Activated CD8-positive, alpha-beta T cell treated with anti-CD3 and anti-CD28 coated beads, Interleukin-2, amount 10 ng/mL, durations not matched to agents 7 days and 5 days (primary cell): ENCODE measurements at places on chromosomes 16 and 17. TPM values are rescaled to one million over a fixed set of nuclear protein-coding genes. Genes with fewer than 3 reads are reported as not detected.

The GDPD3 gene
- 10.5 TPM for total RNA-seq

DNA sequence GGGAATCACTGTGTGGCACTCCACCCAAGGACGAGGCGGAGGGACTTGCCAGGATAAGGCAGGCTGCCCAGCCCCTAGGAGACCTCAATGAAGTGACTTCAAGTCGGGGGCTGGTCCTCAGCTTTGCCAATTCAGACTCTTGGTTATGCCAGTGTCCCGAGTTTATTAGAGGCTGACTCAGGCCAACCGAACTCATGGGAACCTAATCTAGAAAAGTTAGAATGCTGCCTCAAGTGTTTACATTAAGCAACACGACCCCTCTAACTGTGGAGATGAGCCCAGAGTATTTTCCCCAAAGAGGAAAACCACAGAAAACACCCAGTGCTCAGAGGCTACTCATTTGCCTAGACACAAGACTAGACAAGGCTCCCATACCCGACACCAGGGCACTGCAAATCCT, 1.1 kb upstream of the TEKT3 start:
- no peak for DNase-seq

The PYY gene
- not detected for total RNA-seq

DNA sequence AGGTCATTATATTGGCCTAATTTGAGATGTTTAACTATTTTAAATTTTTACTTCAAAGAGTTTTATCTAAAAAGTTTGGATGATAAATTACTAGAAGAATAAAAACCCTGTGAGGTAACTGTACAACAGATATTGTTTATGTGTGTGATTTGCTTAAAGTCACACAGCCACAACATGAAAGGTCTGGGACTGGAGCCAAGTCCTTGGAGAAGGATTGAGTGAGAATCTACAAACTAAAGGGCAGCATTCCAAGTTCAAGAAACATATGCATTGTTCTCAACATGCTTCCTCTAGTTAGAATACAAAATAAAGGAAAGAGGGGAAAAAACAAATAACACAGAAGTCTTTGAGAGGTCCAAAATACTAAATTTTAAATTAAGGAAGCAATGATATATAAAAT, 131.5 kb upstream of the MON1B start:
- DNase-seq = no peak

The ZBTB4 gene
- 30.0 TPM for total RNA-seq

GRCh38 chr17:57918017-57918895, 37.0 kb downstream of the CUEDC1 start:
- no peak for DNase-seq

The NPIPB9 gene
- total RNA-seq = 4.3 TPM

DNA sequence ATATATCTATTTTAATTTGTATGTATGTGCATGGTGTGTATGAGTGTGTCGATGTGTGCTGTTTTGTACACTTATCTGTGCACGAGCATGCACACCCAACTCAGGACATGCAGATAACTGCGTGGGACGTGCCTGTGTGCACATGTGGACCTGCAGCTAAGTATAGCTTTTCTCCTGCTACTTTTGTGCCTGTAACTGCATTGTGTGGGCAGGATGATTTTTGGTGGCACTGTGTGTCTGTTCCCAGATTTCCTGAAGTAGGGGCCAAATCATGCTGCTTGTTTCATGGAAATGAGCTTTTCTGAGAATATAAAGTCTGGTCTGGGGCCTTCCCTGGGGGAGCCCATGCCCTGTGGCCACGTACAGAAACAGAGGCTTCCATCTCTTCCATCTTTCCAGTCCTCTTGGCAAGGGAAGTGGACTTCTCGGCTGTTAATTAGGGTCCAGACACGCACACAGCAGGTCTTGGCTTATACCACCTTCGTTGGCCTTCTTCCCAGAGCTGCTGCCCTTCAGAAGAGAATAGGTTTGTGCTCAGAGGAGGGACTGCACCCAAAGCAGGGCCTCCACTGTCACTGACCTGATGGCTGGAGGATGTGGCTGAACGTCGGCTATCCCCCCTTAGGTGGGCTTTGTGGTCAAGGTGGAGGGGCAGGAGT, 30.2 kb downstream of the SPNS3 start:
- no peak for DNase-seq

The HSD11B2 gene
- total RNA-seq = not detected

The LYRM9 gene
- 3.6 TPM for total RNA-seq

DNA sequence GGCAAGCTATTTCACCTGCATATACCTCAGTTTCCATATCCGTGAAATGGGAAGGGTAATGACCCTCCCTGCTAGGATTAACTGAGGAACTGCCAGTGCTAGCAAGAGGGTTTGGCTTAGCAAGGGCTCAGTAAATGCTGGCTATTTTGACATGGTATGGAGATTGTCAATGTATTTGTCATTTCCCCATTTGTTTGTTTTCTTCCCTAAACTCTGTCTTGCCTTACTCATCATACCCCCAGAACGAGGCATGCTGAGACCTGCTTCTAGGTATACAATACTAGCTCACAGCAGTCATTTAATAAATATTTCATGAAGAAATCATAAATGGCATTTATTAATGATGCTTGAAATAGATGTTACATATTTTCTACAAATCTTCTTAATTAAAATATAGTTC, 124.0 kb downstream of the DYNLRB2 start:
- DNase-seq = no peak

GRCh38 chr16:11064202-11064540, 119.8 kb downstream of the CLEC16A start:
- no peak for DNase-seq
